ENCODE measurements at places on chromosomes 4 and X.

GRCh38 chr4:99529956-99530355, 19.1 kb downstream of the C4orf17 start:
- DNase-seq, result no peak

- DNase-seq, result no peak
Measured at GRCh38 chr4:145279122-145279960, 99.0 kb upstream of the OTUD4 start.

DNA sequence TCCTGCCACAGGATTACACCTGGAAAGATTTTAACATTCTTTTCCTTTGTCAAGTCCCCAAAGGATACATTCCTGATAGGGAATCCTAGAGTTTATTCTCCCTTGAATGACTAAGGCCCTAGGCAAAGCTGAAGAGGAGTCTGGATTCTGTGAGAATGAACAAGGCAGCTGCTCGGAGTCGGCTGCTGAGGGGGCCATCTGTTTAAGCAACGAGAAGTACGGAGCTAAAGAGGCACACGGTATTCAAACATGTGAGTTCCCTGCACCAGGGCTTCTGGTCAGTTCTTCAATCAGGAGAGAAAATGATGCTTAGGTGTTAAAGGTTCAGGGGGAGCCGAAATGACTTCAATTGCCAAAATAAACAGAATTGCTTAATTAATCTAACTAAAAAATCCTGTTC, 97.6 kb downstream of the MGST2 start:
- DNase-seq, result no peak

DNA sequence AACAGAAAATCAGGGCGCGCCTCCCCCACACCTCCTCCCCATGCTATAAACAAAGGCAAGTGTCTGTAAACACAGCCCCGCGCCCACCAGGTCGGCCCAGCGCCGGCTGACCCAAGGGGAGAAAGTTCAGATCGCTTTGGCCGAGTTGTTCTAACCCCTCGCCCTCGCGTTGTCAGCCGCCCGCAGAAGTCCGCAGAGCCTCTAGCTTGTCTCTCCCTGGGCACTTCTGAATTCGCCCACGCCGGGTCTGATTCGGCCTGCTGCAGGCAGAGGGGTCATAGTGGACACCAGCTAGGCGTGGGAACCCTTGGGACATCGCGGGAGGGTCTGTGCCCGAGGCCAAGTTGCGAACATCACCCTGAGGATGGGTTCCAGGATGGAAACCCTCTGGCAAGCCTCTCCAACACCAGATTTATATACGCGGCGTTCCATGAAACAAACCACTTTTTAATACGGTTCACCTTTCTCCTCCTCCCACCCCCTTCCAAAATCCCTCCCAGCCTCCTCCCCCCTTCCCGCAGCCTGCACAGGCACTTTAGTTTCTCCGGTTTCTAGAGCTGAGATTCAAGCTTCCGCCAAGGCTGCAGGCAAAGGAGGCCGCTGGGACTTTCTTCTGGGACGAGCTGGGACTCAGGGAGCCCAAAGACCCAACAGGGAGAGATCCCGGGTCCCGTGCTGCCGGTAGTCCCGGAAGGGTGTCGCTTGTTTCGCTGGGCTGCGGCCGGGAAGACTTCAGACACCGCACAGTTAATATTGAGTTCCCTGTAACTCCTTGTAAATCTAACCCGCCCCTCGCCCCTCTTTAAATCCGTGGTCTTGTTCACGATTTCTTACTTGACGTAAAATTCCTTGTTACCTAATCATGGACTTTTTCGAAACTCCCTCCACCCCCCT, 4.7 kb downstream of the HAND2 start:
- no peak for DNase-seq

DNA sequence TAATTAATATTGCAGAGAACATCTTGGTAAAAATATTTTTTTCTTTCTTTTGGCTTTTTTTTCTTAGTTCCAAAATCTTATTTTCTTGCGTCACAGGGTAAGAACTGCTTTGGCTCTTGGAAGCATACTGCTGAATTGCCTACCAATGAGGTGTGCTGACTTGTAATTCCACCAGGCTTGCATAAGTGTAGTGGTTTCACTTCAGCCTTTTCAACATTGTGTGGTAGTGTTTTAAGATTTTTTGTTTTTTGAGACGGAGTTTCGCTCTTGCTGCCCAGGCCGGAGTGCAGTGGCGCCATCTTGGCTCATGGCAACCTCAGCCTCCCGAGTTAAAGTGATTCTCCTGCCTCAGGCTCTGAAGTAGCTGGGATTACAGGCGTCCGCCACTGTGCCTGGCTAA, 42.4 kb downstream of the N4BP2 start:
- DNase-seq, result no peak

DNA sequence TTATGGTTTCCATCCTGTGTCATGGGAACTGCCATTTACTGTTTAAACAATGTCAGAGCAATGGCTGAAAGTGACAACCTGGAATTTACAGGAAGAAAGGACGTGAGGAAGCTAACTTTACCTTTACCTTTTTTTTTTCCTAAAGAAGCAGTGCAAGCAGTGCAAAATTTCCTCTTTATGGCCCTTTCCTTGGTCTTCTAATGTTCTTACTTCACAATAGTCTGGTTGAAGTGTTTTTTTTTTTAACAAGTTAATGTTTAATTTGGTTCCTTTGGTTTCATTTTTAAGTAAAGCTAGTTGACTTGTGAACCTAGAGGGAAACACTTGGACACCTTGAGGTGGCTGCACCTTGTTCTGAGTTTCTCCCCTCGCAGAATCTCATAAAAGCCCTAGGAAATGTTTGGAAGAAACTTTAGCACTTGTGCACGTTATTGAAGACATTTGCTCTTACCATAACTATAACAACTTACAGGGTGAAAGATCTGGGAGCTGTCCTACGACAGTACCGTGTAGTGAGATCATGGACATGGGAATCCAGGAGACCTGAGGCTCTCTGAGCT, 1.8 kb downstream of the SGMS2 start:
- no peak for DNase-seq

DNA sequence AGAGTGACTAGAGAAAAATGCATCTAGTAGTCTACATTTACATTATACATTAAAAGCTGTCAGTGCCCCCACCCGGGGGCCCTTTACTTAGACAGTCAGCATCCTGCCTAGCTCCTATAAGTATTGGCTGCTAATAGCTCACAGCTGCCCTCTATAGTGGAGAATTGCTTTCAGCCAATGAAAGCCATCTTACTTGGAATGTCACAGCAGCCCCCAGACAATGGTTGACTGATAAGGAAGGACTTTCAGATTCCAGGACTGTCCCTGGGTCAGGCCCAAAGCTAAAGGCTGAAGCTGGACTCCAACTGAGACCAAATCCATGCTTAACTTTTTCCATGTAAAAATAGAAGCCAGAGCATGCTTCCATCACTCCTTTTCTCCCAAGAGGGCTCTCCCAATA, 196.9 kb downstream of the ANKRD50 start:
- DNase-seq, result no peak

DNA sequence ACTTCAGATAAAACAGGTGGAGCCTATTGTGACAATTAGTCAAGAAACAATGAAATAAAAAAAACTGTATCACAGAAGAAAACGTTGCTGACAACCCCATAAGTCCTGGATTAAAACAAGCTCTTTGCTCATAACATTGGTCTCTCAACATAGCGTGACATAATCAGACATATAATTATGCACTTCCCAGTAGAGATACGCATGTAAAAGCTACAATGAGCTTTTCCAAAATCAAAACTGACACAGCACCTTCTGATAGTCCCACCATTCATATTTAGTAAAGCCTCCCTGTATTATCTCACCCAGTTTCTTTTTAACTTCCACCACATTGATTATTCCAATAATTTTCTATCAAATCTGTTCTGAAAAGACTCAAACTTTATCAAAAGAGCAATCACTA, 372.1 kb upstream of the SMIM31 start:
- DNase-seq, result no peak

DNA sequence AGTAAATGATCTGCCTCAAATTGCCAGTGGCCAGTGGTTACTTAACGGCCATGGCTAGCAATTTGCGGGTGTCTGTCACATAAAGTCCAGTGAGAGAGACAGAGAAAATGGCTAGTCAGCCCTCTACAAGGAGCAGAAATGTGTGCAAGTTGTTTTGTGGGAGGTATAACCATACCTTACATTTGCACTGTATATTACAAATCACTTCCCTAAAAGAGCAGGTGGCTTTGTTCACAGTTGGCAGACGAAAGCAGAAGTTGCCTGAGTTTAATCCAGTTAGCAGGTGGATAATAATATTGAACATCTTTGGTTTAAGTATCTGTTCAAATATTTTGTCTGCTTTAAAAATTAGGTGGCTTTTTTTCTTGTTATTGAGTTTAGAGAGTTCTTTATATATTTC, 15.6 kb downstream of the SRPX start:
- no peak for DNase-seq

GRCh38 chr4:110042545-110043517, 130.1 kb downstream of the EGF start:
- no peak for DNase-seq

DNA sequence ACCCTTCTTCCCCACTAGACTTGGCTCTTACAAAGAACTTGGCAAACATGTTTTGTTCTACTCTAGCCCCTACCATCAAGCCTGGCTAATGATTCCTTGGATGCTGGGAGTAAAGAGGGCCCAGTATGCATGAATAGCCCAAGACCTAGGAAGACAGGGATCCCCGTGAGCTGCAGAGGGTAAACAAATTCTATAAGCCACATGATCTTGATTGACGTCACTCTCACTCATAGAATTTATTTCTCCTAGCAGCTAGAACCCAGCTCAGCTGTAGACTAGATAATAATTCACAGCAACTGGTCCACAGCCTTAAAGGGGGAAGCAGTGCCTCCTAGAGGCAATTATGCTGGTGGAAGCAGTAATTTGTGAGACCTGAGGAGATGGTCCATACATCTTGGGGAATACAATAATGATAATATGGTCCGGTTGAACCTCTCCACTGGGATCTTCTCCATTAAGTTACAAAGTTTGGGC, 16.1 kb upstream of the USO1 start:
- DNase-seq, result peak; percentile 11

DNA sequence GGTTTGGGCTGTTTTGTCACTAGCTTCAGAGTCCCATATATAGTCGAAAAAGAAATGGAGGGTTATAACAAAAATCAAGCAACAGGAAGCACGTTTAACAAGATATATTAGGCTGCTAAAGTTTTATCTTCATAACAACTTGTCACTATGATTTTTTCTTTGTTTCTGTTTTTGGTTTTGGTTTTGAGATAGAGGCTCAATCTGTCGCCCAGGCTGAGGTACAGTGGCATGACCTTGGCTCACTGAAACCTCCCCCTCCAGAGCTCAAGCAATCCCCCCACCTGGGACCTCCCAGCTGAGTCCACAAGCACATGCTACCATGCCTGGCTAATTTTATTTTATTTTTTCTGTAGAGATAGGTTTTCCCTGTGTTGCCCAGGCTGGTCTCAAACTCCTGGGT, 2664.4 kb downstream of the ARAP2 start:
- DNase-seq, result no peak

GRCh38 chr4:2587213-2587823, 50.9 kb downstream of the FAM193A start:
- DNase-seq, result no peak

DNA sequence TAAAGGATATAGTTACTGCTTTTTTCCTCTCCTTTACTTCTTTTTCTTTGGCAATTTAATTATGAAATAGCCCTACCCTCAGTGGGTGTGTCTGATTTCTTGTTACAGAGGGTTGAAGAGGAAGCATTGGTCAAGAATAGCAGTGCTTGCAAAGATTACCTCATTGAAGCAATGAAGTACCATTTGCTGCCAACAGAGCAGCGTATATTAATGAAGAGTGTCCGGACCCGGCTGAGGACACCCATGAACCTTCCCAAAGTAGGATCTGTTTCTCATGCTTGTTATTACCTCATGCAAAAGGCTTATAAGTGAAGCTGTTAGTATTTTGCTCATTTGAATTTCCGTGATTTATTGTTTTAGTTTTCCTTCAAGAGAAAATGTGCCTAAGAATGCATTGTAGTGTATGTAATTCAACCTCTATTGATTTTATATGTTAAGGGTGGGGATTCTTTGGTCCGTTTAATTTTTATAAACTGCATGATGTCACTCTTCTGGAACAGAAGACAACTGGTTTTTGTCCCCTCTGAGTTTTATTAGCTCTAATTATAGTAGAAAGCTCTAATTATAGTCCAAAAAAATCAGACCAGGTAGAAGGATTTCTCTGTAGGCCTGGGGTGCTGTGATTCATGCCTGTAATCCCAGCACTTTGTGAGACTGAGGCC, 27.9 kb upstream of the MSMO1 start:
- DNase-seq, result no peak

DNA sequence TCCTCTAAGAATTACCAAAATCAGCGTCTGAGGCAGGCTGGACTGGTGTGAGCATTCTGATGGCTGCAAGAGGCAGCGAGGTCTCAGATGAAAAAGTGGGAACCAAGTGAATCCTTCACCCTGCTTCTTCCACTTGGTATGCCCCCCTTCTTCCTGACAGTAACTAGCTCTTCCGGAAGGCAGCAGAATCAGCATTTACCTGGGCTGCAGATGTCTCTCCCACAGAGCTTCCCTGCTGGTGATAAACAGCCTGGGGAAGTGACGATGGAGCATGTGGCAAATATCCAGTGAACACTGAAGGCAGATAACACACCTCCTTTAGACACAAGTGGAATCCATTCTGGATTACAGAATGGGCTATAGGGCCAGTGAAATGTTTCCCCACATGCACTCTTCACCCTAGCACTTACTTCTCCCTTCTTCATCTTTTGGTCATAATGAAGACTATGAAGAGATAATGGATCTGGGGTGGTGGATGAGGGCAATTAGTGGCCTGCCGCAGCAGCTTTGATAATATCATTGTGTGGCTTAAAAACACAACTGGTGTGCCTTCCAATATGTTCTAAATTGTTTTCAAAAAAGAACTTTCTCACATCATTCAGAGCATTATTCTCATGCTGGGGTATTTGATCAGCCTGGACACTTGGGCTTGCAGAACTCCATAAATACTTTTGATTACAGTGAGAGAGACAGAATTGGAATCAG, 60.8 kb upstream of the TBC1D9 start:
- DNase-seq, result no peak

GRCh38 chr4:8592366-8593263, at the start of gene CPZ:
CPZ (plus strand) TSS chr4:8592765; CDS start chr4:8592834, 69 bp downstream.
- DNase-seq, result no peak

GRCh38 chrX:121103381-121103780, 56.0 kb downstream of the GLUD2 start:
- DNase-seq, result no peak

DNA sequence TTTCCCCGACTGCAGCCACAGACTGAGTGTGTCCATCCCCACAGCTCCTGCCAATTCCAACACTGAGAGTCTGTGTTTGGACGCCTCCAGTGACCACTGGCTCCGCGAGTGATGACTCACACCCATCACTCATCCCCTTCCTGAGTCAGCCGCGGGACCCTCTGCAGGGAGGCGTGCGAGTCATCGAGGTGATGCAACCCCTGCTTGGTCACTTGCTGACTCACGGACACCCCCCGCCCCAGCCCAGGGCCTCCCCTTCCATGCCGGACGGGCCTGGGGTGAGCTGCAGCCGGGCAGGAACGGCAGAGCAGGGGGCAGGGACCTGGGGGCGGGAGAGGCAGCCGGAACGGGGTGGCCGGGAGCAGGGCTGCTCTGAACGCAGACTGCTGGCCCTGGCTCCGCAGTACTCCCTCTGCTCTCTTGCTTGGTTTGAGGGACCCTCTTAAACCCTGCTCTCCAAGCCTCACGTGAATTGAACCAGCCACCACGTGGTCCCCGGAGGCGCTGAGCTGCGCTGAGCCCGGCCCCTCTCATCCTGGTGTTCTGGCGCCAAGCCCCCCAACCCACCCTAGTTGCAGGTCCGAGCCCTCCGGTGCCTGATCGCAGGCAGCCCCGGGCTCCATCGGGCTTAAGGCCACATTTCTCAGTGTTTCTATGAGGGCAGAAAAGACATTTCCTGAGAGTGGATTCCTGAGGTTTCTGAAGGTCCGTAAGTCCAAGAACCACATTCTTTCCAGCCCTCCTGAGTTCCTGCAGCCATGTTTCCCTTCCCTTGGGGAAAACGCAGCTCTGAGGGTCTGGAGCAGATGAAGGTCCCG, 32.4 kb downstream of the FGFRL1 start:
- no peak for DNase-seq
